ENCODE measurements at places on chromosomes 11 and 22. TPM values are rescaled to one million over a fixed set of nuclear protein-coding genes. Genes with fewer than 3 reads are reported as not detected.

TTC17 gene
- total RNA-seq, result 70.4 TPM

BCO2 gene
- total RNA-seq, result 1.1 TPM

FLRT1 gene
- total RNA-seq, result under 0.01 TPM

NRGN gene
- not detected for total RNA-seq

OR10G8 gene
- total RNA-seq, result not detected

TSGA10IP gene
- not detected for total RNA-seq

DLG2 gene
- total RNA-seq, result 2.8 TPM

PRODH gene
- total RNA-seq, result under 0.01 TPM

WT1 gene
- total RNA-seq, result not detected

DCDC1 gene
- 0.32 TPM for total RNA-seq

C2CD2L gene
- 4.4 TPM for total RNA-seq

JHY gene
- total RNA-seq, result 10.3 TPM

LGALS12 gene
- not detected for total RNA-seq

TBX1 gene
- not detected for total RNA-seq

INS gene
- not detected for total RNA-seq

BBOX1 gene
- total RNA-seq, result under 0.01 TPM

PHLDA2 gene
- total RNA-seq, result 4.5 TPM

C1QTNF6 gene
- total RNA-seq, result 13.2 TPM

MMP13 gene
- 2.8 TPM for total RNA-seq

OR5B21 gene
- not detected for total RNA-seq

LGALS1 gene
- total RNA-seq, result 6,007 TPM

PNPLA5 gene
- total RNA-seq, result not detected

LRP5 gene
- 62.8 TPM for total RNA-seq

IGLL5 gene
- not detected for total RNA-seq

HIC2 gene
- total RNA-seq, result 6.2 TPM

SRRD gene
- total RNA-seq, result 15.2 TPM

F2 gene
- not detected for total RNA-seq

IL18 gene
- total RNA-seq, result not detected

OR8D4 gene
- total RNA-seq, result not detected

SLC1A2 gene
- 8.6 TPM for total RNA-seq

VWCE gene
- total RNA-seq, result 3.4 TPM

TCN1 gene
- total RNA-seq, result not detected

TMEM45B gene
- not detected for total RNA-seq

EFCAB6 gene
- total RNA-seq, result 2.6 TPM

NUP50 gene
- total RNA-seq, result 29.5 TPM

UBQLNL gene
- total RNA-seq, result 0.32 TPM

TEX54 gene
- not detected for total RNA-seq

C11orf98 gene
- 14.9 TPM for total RNA-seq

MMP3 gene
- total RNA-seq, result 928 TPM

SCGB1C1 gene
- not detected for total RNA-seq

VSIG2 gene
- not detected for total RNA-seq

NFAM1 gene
- total RNA-seq, result 0.12 TPM

POU2AF2 gene
- not detected for total RNA-seq

SULT4A1 gene
- total RNA-seq, result 0.12 TPM

KDELR3 gene
- total RNA-seq, result 124 TPM

TLCD5 gene
- total RNA-seq, result 6.5 TPM

SCT gene
- total RNA-seq, result not detected

ZC3H7B gene
- 120 TPM for total RNA-seq

UCP2 gene
- total RNA-seq, result 1.2 TPM

ART5 gene
- total RNA-seq, result 0.81 TPM

CSNK2A3 gene
- 1.9 TPM for total RNA-seq

Data from hair follicle dermal papilla cell (primary cell).